Stimulated activated CD8-positive, alpha-beta memory T cell treated with anti-CD3 and anti-CD28 coated beads, Interleukin-4, amount 100 ng/mL, for 1 hour (primary cell): ENCODE measurements at places on chromosomes 7 and 10.

GRCh38 chr10:101060951-101061623 lies 702 bp upstream of the KAZALD1 start:
- no peak for DNase-seq

DNA sequence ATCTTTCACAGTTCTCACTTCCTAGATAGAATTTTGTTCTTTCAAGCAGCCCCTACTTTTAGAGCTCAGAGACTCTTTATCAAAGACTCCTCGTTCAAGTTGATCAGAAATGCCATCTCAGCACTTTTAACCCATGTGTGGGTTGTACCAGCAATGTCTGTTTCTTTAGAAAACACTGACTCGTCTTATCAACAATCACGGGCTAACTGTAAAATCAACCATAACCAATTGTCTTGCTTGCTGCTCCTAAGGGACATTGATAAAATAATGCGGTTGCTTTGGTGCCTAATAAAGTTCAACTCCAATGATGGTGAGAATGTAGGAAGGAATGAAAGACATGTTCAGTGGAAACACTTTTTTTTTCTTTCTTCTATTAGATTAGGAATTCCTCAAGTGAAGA lies 12.9 kb upstream of the CDK6 start:
- no peak for DNase-seq

DNA sequence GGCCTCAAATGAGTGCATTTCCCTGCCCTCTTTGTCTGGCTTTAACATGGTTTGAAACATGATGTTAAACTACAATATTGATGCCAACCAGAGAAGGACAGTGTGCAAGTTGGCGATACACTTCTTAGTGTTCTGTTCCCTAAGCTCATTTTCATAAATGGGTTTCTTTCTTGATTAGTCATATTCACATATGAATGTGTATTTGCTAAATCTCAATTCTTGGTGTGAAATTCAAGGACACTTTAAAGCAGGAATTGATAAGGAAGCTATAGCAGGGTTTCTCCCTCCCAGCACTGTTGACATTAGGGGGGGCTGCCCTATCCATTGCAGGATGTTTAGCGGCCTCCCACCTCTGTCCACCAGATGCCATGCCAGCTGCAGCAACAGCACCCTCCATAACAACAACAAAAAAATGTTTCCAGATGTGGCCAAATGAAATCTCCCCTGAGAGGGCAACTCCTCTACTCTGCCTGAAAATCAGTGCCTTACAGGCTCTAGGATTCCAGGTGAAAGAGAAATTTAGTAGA lies 13.1 kb downstream of the CCNY start:
- no peak for DNase-seq

DNA sequence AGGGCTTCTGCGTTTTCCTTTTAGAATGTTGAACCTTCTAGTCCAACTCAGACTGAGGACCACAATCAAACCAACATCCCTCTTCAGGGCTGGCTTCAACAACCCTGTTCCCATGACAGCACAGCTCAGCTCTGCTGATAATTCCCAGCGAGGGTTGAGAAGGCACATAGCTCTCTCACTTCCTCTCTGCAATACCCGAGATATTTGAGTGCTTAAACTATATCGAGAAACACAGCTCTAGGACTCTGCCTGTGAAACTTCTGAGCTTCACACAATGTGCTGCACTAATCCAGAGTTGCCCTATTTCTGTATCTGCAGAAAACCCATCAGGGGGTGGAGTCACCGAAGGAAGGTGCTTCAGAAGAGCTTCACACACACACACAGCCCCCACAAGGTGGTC lies 1.6 kb upstream of the ADARB2 start:
- DNase-seq: no peak

DNA sequence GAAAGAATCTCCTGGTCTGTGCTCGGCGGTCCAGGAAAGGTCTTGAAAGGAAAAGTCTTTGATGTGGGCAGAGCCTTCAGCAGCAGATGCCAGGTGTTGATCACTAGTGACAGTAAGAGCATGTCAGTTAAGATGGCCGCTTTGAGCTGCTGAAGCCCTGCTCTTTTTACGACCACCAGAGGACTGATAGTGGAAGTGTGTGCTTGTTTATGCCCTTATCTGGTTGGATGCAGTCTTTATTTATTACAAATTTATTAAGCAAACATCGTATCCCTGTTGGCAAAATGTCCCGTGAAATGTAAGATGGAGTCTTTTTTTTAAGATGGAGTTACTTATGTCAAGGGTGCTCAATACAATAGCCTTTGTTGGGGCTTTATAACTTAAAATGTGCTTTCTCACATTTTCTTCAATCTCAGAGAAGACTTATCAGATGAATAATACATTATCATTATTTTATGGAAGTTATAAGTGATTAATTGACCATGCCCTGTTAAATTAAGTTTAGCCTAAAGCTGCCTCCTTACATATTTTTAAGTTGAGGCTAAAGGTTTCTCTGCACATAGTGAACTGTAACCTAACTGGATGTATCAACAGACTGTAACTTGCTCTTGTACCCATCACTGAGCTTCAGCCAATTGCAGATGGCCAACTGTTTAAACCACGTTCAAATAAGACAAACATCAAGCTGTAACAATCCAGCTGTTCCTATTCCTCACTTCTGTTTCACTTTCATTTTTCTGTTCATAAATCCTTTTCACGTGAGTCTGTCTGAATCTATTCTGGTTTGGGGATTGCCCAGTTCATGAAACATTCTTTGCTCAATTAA lies 97.4 kb upstream of the PIK3CG start:
- no peak for DNase-seq

GRCh38 chr7:136058546-136058945 lies 81.4 kb upstream of the MTPN start:
- no peak for DNase-seq

DNA sequence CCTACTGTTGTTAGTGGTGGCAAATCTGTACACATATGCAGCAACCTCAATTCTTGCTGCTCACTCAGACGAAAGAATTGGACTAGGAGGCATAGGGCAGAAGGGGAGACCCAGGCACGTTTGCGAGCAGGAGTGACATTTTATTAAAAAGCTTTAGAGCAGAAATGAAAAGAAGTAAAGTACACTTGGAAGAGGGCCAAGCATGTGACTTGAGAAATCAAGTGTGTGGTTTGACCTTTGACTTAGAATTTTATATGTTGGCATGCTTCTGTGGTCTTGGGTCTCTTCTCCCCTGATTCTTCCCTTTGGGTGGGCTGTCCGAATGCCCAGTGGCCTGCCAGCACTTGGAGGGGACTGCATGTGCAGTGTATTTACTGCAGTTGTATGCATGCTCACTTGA lies 205.5 kb upstream of the SEMA3D start:
- no peak for DNase-seq

DNA sequence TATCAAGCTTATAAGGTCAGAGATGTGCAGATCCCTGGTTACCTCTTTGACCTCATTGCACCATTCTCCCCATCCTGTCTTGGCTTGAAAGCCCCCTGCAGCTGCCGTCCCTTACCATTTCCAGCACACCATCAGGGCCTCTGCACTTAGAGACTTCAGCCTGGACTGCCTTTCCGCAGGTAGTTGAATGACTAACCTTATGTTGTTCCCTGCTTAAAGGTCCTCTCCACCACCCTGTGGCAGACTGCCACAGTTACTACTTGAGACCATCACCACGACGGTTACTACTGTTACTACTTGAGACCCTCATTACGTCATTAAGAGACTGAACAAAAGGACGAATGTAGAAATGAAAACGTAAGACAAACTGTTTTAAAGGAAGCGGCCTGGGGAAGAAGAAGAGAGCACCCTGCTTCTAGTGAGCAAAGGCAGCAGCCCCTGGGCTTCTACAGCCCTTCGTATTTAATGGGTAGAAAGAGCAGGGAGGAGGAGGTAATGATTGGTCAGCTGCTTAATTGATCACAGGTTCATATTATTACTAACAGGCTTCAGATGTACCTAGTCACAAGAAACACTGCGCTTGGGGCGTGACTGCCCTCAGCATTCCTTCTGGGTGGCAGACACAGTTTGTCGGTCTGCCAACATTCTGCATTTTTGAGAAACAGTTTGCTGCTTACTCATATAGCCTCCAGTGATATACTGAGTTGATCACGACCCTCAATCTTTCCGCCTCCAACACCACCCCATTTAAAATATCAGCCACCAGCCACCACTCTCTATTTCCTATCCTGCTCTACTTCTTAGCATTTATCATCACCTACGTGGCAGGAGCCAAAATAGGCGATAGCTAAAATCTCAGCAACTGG lies 74.1 kb upstream of the PARD3 start:
- DNase-seq: no peak
